ENCODE measurements at places on chromosomes 16 and 17.

DNA sequence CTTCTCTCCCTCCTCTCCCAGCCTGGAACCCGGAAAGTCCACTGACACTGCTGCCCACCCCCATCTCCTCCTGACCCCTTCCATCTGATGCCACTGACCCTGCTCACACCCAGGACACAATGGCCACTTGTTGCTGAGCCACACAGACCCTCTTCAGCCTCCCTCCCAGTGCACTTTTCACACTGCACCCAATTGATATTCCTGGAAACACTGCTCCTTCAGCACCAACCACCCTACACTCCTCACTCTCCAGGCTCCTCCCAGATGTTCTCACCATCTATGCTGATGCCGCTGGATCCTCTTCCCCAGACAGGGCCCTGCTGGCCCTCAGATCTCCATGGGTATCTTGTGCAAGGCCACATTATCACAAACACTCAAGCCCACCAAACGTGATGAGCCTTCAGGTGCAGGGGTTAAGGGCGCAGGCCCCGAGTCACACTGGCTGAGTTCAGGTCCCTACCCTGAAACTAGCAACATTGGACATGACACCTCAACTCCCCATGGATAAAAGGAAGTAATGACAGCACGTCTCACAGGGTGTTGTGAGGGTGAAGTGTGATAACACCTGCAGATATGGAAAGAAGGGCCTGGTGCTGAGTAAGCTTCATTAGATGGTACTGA is 238.1 kb downstream of the ZNF423 start:
- no peak for DNase-seq

DNA sequence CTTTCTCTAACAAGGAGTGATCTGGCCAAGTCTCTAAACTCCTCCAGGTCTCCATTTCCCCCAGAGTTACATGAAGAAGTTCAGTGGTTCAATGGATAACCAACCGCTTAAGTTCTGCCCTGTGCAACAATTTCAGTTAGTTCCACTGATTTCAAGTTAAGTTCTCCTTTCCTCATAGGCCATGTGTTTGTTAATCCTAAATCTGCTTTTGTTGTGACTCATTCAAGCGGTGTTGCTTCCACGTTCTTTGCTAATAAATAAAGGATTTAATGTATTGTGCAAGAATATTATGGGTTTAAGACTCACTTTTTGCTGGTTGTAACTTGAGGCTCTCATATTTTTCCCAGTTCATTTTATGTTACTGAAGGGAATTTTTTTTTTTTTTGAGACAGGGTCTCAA is 36.3 kb downstream of the GNA13 start:
- DNase-seq = no peak

DNA sequence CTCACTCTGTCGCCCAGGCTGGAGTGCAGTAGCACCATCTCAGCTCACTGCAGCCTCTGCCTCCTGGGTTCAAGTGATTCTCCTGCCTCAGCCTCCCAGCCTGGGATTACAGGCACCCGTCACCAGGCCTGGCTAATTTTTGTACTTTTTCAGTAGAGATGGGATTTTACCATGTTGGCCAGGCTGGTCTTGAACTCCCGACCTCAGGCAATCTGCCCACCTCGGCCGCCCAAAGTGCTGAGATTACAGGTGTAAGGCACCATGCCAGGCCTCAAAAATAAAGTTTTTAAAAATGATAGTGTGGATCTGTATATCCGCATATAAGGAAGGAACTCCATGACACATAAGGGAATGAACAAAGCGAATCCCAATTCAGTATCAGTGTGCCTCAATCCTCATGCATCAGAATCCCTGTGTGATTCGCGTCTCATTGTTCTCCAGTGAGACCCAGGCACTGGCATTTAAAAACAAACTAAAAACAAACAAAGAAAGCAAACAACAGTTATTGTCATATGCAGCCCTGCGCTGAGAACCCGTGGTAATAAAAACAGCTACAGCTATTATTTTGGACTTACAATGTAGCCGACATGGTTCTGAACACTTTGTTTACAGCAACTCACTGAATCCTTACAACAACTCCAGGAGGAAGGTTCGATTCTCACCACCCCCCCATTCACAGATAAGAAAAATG is 54.1 kb upstream of the CREBBP start:
- no peak for DNase-seq

- no peak for DNase-seq
Observed at GRCh38 chr16:23274968-23275367, 27.1 kb upstream of the SCNN1B start.

GRCh38 chr16:57855188-57855587 is 52.9 kb upstream of the KIFC3 start:
- DNase-seq = no peak

DNA sequence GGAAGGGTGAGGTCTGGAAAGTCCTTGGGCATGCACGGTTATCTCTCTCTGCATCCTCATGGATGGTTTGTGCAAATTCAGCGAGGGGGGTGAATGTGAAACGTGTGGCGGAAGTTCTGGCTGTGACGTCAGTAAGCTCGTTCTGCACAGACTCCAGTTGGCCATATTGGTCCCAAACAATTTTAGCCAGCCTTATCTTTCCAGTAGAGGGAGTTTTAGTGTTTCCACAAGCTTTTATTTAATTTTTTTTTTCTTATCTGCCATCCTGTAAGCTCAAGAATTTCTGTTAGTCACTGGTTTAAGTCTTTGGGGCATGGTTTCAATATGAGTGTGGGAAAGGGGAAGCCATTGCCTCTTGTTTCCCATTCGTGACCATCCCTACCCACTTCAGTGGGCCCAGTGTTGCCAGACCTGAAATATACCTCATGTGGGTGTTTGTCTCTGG is 39.0 kb downstream of the HLF start:
- DNase-seq = no peak

DNA sequence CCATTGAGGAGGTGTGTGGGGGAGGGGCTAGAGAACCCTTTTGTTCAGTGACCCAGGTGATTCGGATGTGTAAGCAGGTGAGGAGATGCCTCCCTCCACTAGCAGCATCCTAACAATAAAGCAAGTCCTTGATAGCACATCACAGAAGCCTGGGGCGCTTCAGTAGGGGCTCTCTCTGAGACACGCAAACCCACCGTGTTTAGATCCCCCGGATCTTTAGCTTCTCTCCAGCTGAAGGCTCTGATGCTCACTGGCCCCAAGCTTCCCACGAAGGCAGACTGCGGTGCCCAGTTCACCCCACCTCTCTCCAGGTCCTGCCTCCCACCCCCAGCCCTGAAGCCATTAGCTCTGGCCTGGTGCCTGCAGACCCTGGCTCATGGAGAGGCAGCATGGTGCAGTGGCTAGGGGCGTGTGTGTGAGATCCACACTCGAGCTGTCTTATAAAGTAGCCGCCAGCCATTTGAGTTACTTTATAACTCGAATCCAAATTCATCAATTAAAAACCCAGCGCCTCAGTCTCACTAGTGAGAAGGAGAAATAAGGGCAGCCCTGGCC is 204.7 kb upstream of the TNRC6C start:
- DNase-seq = no peak

DNA sequence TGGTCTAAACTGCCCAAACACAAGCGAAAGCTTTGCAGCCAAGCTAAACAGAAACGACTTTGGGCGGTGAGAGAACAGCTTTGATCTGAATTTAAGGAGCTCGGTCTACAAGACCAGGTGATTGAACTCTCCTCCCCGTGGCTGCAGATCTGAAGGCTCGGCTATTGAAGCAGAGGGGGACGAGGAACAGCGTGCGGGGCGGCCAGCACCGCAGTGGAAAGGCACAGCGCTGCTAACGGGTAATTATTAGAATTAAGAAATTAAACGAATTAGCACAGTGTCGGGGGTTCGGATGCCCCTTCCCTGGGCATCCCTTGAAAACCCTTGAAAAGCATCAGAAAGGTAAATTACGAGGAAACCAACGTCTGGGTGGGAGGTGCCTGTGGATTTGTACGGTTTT is 431 bp downstream of the TEKT3 start:
- no peak for DNase-seq

GRCh38 chr16:70788668-70789594 is 12.0 kb downstream of the VAC14 start:
- no peak for DNase-seq

DNA sequence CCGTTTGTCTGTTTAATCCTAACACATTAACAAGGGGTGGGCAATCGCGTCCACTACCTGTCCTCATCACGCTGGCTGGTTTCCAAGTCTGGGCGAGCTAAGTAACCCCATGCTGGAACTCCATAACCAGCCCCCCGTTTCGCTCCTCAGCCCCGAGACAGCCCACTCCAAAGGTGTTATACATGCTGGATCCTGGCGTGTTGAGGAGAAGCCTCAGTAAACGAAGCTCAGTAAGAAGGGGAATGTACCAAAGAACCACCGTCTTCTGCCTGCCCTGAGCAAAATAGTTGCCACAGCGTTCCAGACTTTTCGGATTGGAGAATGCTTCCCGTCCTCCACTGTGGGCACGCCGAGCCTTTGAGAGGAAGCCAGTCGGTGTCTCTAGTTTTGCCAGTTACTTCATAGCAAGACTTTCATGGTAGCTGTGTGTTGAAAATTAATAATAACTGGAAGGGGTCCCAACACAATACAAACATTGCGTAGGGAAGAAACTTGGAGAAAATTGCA is 16.1 kb upstream of the C17orf78 start:
- no peak for DNase-seq

DNA sequence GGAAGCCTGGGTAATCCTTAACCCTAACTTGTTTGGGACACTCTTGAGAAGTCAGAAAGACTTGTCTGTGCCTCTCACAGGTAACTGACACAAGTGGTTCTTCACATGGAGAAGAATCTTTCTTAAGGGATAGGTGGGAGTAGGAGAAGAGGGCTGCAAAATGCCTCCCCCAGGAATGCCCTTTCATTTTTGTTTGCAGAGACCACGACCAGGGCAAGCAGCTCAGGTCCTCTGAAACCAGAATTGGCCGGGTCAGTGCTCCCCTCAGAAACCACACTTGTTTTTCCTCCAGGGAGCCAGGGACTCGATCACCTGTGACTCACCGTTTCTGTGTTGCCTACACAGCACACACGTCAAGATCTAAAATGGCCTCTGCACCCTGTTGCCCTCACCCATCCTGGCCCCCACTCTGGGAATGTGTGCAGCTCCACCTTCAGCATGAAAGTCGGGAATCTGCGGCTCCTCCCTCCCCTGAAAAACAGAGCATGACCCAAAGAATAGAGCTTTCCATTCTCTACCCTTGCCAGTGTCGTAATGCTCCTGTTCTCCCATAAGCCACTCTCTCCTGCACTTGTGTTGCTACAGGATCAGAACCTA is 36.1 kb downstream of the HNF1B start:
- DNase-seq = no peak

GRCh38 chr16:69393898-69394849 is 8.4 kb upstream of the TERF2 start:
- no peak for DNase-seq

DNA sequence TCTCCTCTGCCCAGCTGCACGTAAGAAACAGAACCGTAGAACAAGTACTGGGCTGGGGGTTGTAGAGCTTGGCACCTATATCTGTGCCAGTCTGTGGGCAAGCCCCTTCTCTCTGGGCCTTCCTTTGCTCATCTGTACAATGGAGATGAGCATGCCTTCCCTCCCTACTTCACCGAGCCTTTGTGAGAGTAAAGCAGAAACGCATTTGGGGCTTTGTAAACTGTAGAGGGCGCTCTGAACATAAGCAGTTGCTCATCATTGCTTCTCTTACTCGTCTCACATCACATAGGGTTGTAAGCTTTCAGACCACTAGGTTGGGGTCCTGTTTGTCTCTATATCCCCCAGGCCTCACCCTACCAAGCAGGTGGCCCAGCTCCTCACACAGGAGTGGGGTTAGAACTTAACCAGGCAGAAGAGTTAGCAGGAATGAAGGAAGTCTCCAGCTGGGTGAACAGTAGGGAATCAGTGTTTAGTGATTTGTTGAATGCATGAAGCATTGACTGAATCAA is 15.1 kb downstream of the SAMD14 start:
- DNase-seq = no peak

DNA sequence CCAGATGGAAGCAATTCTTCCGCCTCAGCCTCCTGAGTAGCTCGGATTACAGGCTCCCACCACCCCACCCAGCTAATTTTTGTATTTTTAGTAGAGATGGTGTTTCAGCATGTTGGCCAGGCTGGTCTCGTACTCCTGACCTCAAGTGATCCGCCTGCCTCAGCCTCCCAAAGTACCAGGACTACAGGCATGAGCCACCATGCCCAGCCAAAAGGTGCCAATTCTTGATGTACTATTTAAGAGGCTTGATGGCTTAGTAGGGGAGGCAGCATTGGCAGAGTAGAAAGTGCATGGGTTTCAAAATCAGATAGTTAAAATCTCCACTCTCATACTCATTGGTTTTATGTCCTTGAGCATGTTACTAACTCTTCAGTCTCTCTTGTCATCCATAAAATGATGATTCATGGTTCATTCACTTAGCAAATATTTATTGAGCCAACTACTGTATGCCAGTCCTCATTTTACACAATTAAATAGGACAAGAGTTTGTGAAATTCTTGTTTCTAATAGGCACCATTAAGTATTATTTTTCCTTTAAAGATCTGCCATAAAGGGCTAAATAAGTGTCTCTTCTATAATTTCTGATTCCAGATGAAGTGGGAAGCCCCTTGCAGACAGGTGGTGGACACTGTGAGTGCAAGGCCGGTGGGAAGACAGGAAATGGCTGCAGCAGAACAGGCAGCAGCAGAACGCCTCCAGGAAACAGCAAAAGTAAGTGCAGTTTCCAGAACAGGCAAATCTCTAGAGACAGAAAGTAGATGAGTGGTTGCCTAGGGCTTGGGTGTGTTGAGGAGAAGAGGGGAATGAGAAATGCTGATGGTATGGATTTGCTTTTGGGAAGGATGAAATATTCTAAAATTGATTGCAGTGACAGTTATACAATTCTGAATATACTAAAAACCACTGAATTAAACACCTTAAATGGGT is 8.2 kb upstream of the RPL27 start:
- no peak for DNase-seq

- no peak for DNase-seq
Observed at GRCh38 chr16:88430185-88430523, 22.9 kb upstream of the ZFPM1 start.

GRCh38 chr17:16171613-16172012 is 43.7 kb downstream of the NCOR1 start:
- no peak for DNase-seq

- DNase-seq = no peak
Observed at GRCh38 chr17:34173241-34173640, 81.8 kb upstream of the CCL2 start.

GRCh38 chr17:81803728-81804558 is at the start of gene GCGR:
Gene GCGR, plus strand, starts transcription at chr17:81804150. Its CDS starts 4,869 bp downstream, at chr17:81809019.
- no peak for DNase-seq

DNA sequence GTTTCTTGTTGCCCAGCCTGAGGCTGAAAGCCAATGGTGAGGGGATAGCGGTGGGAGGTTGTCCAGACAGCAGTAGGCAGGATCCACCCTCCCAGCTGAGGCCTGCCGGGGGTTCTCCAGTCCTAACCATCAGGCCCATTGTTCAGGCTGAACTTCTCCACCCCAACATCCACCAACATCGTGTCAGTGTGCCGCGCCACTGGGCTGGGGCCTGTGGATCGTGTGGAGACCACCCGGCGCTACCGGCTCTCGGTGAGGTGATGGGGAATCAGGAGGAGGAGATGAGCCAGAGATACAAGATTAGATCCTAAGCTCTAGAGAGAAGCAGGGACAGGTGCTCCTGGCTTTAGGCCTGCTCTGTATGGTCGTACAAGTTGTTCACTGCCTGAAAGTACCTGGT is 5.8 kb downstream of the PFAS start:
- no peak for DNase-seq

All from CMK (cell line).